Cardiac septum (tissue), 1 donor: ENCODE measurements at places on chromosomes 5 and 9. TPM values are rescaled to one million over a fixed set of nuclear protein-coding genes. Genes with fewer than 3 reads are reported as not detected.

The INPP5E gene
- 14.2 TPM for total RNA-seq

The C9orf57 gene
- not detected for total RNA-seq

The GARIN3 gene
- total RNA-seq: not detected

The ADRB2 gene
- 2.6 TPM for total RNA-seq

The LECT2 gene
- not detected for total RNA-seq

The GABRA1 gene
- total RNA-seq: not detected

The STOM gene
- 191 TPM for total RNA-seq

The NME5 gene
- total RNA-seq: 2.0 TPM

The CAMK4 gene
- 0.48 TPM for total RNA-seq

The TEX48 gene
- total RNA-seq: not detected

The PRR16 gene
- 18.1 TPM for total RNA-seq

The TRIM36 gene
- 0.75 TPM for total RNA-seq

The SPAAR gene
- 4.0 TPM for total RNA-seq

The IARS1 gene
- 69.5 TPM for total RNA-seq

The LCNL1 gene
- 5.9 TPM for total RNA-seq

The AGXT2 gene
- not detected for total RNA-seq

The OXCT1 gene
- 269 TPM for total RNA-seq

The IL7R gene
- total RNA-seq: 0.92 TPM

The SLC45A2 gene
- total RNA-seq: 0.16 TPM

The ELAVL2 gene
- total RNA-seq: 0.32 TPM

The SPATA31A3 gene
- total RNA-seq: not detected

The CTNNAL1 gene
- 72.8 TPM for total RNA-seq

The IL33 gene
- total RNA-seq: 18.6 TPM

The CERCAM gene
- 16.6 TPM for total RNA-seq

The PCDHA9 gene
- 0.03 TPM for total RNA-seq

The PRRX2 gene
- total RNA-seq: 4.4 TPM

The THBS4 gene
- 464 TPM for total RNA-seq
